Activated CD4-positive, alpha-beta T cell treated with anti-CD3 and anti-CD28 coated beads, Interleukin-10, Interleukin-2, amounts not matched to agents 100 ng/mL and 50 ng/mL, durations not matched to agents 16 hours and 8 hours (primary cell): ENCODE measurements at places on chromosomes 7 and 10.

DNA sequence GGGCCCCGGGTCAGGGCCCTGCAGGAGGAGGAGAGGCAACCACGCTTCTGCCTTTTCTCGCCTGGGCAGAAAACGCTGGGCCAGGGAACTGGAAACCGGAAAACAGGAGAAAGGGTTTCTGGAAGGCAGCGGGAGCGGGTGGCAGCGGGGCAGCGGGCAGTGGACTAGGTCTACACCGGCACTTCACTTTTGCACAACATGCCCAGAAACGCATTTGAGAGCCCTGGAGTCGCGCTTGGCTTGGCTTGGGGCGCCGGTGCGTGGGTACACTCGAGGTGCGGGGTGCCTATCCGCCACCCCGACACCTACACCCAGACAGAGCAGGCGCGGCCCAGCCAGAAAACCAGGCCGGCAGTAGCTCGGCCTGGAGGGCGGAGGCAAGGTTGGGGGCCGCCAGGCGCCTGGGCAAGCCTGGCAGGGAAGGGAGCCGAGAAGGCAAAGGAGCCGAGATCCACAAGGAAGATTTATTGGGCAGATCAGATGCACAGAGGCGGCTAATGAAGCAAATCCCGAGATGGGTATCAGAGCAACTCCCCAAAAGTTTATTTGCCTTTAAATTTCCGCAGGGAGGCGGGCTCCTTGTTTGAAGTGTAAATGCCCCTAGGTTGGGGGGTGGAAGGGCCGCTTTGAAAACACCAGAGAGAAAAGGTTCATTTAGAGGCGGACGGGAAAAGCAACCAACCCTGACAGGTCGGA lies 3.2 kb upstream of the PAX2 start:
- DNase-seq, result no peak

DNA sequence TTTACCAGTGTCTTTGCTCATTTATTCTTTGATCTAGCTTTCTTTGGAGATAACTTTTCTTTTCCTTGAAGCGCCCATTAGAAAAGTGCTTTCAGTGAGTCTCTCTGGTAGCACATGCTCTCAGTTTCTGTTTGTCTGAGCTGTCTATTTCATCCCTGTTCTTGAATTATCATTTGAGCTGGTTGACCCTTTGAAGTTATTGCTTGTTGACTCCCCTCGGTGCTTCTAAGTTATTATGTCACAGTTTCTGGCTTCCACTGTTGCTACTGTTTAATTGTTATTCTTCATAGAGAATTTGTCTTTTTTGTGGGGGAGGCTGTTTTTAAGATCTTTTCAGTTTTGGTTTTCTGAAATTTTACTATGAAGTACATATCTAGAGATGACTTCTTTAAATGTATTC lies 11.4 kb upstream of the PRF1 start:
- peak; percentile 21 for DNase-seq

- no peak for DNase-seq
These were observed 64.2 kb downstream of the ATRNL1 start for GRCh38 chr10:115157357-115157756.

- DNase-seq, result no peak
These were observed 24.1 kb downstream of the ZNF37A start for GRCh38 chr10:38118072-38118807.

DNA sequence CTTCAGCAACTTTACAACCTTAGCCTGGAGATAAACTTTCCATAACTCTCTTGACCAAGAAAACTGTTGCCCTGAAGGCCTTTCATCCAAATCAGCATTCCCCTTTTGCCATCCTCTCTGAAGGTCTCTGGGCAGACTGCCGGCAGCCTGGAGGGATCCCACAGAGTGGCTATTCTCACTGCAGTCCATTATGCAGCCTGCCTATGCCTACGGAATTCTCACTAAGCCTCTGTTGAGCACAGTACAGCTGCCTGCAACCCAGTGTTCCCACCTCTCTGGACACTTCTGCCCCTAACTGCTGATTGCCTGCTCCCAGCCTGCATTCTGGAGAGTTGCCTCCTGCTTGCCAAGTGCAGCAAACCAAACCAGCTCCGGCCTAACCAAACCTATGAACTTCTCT lies 548.9 kb upstream of the STEAP1 start:
- no peak for DNase-seq

GRCh38 chr7:140294454-140294853 lies 103.9 kb downstream of the SLC37A3 start:
- DNase-seq, result no peak

DNA sequence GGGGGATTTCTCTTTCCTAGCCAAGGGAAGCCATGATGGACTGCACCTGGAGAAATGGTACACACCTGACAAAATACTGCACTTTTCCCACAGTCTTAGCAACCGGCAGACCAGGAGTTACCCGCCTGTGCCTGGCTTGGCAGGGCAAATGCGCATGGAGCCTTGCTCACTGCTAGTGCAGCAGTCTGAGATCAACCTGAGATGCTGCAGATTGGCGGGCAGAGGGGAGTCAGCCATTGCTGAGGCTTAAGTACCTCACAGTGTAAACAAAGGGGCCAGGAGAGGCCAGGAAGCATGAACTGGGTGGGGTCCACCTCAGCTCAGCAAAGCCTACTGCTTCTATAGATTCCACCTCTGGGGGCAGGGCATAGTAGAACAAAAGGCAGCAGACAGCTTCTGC lies 49.4 kb downstream of the OR13A1 start:
- DNase-seq, result no peak

- no peak for DNase-seq
These were observed 409.6 kb downstream of the GPAM start for GRCh38 chr10:111773950-111774349.

GRCh38 chr10:43573250-43574000 lies 991 bp downstream of the ZNF239 start:
- no peak for DNase-seq

GRCh38 chr7:20647036-20647435 lies 31.6 kb downstream of the ABCB5 start:
- no peak for DNase-seq

- DNase-seq, result no peak
These were observed 53.2 kb downstream of the NPY start for GRCh38 chr7:24337180-24337579.

DNA sequence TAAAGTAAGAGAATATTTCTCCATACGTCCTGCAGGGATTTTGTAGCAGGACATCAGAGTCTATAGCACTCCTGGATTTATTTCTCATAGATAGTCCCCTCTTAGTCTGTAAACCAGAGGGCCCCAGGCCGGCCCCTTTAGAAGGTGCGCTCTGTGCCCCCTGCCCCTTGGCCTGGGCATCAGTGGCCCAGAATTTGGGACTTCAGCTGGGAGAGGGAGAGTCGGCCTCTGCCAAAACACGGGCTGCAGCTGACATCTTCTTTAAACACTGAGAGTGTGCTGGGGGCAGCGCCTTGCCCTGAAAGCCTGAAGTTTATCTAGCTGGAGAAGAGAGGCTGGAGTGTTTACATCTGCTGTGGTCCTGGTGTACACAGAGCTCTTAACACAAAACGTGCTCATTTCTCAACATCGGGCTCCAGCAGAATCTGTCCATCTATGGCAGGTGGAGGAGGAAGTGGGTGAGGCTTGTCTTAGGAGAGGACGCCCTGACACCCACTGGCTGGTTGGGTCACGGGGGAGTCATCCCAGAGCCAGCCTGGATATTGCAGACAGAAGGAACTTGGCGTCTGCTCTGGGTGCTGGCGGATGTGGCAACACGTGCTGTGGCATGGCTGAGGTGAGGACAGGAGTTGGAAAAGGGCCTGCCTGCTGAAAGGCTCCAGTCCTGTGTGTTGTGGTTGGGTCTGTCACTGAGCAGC lies 5.0 kb upstream of the TACR2 start:
- DNase-seq, result no peak

- peak; percentile 39 for DNase-seq
These were observed 486 bp downstream of the HIPK2 start for GRCh38 chr7:139777133-139777891.

DNA sequence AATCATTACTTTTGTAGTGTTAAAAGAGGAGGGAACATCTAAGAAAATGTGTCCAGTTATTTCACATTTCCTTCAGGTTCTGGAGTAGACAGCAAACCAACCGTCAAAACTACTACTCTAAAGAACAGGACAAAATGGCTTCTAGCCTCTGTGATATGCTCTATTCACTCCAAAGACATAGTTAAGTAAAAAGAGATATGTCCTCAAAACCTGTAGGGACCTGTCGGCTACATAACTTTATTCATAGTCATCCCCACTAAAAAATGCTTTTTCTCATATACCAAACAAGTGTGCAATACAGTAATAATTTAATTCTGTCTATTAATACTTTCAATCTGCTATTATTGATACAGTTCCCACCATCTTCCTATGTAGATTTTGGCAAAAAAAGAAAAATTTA lies 642.8 kb upstream of the LRRTM3 start:
- DNase-seq, result no peak

DNA sequence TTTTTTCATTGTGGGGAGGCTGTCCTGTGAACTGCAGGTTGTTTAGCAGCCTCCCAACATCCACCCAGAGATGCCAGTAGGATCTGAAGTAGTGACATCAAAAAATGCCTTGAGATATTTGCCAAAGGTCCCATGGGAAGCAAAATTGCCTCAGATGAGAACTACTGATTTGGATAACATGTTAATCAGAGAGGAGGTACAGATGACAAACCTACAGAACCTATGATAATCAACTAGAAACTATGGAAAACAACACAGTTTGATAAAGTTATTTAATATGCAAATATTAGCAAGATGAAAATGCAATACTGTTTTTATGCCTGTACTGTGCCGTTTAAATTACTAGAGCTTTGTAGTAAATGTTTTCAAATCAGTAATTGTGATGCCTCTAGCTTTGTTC lies 90.9 kb upstream of the NOBOX start:
- DNase-seq, result no peak

DNA sequence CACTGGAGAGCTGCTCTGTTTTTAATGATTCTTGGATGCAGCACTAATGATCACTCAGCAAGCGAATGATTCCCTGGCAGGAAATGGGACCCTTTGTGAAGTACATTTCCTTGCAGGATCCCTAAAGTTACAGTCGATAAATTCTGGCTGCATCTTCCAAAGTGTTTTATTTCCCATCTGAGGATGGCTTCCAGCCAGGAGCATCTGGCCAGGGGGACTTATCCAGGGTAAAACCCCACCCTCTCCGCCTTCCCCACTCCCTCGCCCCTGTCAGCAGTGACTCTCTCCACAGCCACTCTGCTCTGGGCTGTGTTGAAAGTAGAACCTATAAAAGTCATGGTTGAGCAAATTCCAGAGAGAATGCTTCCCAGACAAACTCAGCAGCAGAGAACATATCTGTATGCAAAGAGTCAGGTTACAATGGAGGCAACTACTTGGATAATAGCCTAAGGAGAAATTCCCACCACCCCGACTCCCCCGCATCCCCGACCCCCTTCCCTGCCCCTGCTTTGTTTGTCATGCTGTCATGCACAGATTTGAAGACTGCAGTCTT lies 111.0 kb upstream of the ANLN start:
- DNase-seq, result no peak

- DNase-seq, result peak; percentile 85
These were observed 123.1 kb upstream of the ADO start for GRCh38 chr10:62681211-62681940.

DNA sequence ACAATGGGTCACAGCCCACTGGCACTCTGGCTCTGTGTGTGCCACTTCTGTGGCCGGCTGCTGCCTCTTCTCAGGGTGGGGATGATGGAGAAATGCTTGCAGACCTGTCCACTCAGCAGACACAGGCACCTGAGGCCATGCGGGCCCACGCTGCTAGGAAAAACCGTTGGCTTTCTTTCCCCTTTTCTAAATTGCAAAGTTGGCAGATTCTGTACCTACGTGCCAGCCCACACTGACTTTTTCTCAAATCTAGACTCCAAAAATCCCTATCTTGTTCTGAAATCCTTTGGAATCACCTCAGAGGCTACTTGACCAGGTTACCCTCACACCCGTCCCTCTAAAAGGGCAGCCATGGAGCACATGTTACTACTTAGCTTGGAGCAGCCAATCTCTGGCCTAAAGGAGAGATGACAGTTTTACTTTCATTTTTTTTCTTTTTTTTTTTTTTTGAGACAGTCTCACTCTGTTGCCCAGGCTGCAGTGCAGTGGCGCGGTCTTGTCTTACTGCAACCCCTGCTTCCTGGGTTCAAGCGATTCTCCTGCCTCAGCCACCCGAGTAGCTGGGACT lies 99.4 kb downstream of the RNF216 start:
- DNase-seq, result no peak

- peak; percentile 74 for DNase-seq
These were observed 41.6 kb upstream of the LYZL2 start for GRCh38 chr10:30671026-30671616.

- no peak for DNase-seq
These were observed 59.9 kb downstream of the WDFY4 start for GRCh38 chr10:48744587-48744986.

DNA sequence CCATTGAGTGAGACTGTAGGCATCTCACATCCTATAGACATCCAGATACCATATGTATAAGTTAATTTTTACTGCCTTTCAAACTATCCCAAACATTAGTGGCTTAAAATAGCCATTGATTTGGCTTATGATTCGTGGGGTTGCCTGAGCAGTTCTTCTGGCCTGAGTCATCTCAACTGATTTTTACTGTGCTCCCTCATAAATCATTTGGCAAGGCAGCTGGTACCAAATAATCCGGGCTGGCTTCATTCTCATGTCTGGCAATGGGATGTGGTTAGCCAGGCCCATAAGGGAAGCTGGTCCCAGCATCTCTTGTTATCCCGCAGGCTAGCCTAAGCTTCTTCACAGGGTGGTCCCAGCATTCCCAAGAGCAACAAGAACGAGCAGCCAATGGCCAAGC lies 6.7 kb upstream of the LRGUK start:
- no peak for DNase-seq

GRCh38 chr7:118029826-118030422 lies 154.0 kb upstream of the LSM8 start:
- no peak for DNase-seq

DNA sequence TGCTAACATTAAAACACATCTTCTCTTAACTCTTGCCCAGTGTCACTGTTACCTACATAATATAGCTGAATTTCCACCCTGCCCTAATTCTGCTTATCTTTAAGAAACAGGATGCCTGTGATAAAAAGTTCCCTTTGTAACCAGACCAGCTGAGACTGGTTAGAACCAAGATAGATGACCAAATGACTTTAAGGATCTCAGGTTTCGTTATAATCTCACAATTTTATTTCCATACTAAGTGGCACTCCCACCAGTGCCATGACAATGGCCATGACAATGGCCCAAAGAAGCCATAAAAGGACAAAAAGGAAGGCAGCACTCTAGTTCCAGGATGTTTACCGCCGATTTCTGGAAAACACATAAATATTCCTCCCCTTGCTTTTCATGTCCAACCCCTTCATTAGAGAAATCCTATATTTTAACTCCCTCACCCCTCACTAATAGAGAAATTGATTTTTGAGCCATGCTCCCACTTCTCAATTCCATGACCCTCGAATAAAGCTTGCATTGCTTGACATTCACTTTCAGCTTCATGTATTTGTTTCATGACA lies 126.1 kb downstream of the ELAPOR2 start:
- no peak for DNase-seq
